ENCODE measurements at places on chromosomes 6 and 20.

DNA sequence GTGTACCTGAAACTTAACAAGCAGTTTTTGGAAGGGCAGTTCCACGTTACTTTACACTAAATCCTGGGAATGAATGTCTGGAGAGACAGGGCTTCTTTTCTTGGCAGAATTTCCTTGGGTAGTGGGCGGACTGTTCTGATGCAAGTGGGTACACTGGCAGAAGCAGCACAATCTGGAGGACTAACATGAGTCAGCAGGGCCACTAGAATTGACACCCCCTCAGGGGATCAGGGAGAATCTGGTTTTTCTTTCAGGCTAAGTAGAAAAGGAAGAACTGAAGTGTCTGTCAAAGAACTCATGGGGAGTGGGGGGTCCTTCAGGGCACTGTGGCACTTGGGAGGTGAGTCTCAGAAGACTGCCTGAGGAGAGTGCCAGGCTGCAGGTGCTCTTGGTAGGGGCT, 34.6 kb downstream of the PANK2 start:
- no peak for DNase-seq

DNA sequence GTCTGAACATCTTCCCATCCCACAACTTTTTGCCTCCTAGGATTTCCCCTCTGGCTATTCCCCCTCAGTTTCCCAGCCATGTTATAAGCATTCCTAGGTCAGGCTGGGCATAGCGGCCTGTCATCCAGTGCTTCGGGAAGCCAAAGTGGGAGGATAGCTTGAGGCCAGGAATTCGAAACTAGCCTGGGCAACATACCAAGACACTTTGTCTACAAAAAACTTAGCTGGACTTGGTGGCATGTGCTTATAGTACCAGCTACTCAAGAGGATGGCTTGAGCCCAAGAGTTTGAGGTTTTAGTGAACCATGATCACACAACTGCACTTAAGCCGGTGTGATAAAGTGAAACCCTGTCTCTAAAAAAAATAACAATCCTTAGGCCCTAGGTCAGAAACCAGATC, 447.4 kb downstream of the KIF16B start:
- no peak for DNase-seq

DNA sequence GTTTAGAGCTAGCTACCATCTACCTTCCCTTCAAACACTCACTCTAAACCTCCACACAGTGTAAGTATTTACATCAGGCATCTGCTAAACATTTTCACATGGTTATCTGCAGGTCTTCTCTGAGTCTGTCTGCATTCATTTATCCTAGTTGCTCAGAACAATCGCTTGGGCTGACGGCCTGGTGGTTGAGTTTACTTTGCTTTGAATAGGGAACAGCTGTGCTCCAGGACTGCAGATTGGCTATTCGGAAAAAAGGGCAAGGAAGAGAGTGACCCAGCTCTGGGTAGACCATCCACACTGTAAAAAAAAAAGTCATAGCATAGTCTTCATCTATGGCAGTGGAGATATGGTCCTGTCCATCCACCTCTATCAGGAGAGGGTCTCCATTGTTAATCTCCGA, 115.3 kb upstream of the ESR1 start:
- DNase-seq, result no peak

- no peak for DNase-seq
Observed at GRCh38 chr20:63054681-63055240, 48.0 kb upstream of the BHLHE23 start.

DNA sequence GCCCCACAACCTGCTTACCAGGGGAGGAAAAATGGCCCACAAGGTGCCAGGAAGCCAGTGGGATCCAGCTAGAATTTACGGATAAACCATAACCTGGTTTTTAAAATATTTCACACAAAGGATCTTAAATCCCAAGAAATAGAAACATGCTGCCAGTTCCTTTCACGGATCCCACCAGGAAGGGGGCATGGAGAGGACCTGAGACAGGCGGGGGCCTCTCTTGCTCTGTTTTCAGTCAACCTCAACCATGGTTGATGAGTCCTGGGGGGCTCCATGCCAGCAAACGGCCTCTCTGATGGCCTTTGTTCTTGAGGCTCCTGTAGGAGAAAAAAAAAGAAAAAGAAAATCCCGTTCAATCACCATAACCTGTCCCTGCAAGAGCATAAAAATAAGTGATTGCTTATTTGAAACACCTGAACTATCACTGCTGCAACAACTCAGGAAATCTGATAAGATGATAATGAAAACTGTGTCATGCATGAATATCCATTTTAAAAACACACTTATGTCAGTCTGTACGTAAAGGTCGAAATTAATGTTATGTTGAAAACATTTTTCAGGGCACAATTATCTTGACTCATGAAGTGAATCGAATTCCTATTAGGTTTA, 125.8 kb upstream of the CST7 start:
- no peak for DNase-seq

DNA sequence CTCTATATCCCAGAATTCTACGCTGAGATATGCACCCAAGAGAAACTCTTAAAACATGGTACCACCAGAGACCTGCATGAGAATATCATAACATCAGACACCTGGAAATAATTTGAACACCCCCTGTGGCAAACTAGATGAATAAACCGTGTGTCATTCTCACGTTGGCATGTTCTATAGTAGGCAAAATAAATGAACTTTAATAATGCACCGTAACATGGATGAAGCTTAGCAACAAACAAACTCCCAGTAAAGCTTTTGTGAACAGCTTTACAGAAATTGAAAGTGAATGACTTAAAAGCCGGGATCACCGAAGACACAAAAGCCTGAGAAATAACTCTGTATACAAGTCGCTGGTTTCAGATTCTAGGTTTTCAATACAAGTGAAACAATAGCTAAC, 1166.8 kb upstream of the CITED2 start:
- DNase-seq, result no peak

DNA sequence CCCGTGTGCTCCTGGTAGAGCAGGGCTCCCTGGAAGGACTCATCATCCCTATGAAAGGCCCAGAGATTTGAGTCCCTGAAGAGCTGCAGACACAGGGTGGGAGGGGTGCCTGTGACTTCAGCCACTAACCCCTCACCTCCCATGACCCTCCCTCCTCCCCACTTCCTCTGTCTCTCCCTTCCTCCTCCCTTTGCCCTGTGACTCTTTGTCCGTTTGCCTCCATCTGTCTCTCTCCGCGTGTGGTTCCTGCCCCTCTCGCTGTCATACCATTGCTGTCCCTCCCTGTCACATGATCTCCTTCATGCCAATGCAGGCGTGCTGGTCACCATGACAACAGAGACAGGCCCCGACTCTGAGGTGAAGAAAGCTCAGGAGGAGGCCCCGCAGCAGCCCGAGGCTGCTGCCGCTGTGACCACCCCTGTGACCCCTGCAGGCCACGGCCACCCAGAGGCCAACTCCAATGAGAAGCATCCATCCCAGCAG, 19.0 kb downstream of the EPB41L1 start:
- no peak for DNase-seq

DNA sequence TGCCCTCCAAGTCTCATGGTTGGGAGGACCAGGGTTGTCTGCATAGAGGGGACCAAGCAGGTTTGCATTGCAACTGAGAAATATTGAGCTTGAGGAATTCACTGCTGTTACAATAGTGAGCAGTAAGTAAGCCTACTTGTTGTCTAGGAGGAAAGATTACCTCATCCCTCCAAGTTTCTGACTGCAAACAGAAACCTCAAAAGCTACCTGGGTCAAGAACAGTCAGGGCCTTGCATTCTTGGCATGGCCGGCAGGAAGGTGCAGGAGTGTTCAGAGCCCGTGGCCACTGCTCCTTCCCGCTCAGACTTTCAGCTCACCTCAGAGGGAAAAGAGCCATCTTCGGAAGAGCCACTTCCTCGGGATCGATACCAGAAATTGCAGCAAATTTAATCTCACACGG, 46.0 kb upstream of the DOK5 start:
- no peak for DNase-seq

DNA sequence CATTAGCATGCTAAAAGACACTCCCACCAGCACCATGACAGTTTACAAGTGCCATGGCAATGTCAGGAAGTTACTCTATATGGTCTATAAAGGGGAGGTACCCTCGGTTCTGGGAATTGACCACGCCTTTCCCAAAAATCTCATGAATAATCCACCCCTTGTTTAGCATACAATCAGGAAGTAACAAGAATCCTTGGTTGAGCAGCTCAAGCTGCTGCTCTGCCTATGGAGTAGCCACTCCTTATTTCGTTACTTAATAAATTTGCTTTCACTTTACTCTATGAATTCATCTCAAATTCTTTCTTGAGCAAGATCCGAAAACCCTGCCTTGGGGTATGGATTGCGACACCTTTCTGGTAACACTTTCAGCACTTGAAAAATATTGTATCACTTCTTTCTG, 243.0 kb downstream of the BMP2 start:
- DNase-seq, result no peak

DNA sequence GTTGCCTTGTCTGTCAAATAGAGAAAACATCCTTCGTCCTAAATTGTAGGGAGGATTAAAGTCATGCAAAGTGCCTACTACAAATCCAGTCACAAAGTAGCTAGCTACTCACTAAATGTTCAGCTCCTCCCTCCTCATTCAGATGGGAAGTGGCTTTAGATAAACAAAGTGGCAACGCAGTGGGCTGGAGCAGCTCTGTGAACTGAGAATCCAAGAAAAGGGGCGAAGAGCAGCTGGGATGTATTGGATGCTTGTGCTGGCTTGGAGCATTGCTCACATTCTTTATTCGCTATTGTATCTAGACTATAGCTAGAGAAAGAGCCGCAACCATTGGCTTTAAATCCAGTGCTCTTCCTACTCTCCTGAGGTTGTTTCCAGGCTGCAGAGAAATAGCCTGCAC, 10.3 kb downstream of the MOG start:
- DNase-seq, result no peak

- DNase-seq, result no peak
Observed at GRCh38 chr6:3204921-3205320, 22.5 kb downstream of the TUBB2B start.

All from activated T-cell treated with anti-CD3 and anti-CD28 coated beads, Interleukin-2, amount 50 U/mL, for 48 hours (primary cell).